ENCODE measurements at places on chromosomes 4 and X.

GRCh38 chrX:39779952-39780783, 317.6 kb downstream of the BCOR start:
- no peak for DNase-seq

- no peak for DNase-seq
These were observed 8.5 kb upstream of the PTTG2 start for GRCh38 chr4:37951461-37952352.

- no peak for DNase-seq
These were observed 13.8 kb upstream of the ADAMTS3 start for GRCh38 chr4:72582853-72583252.

DNA sequence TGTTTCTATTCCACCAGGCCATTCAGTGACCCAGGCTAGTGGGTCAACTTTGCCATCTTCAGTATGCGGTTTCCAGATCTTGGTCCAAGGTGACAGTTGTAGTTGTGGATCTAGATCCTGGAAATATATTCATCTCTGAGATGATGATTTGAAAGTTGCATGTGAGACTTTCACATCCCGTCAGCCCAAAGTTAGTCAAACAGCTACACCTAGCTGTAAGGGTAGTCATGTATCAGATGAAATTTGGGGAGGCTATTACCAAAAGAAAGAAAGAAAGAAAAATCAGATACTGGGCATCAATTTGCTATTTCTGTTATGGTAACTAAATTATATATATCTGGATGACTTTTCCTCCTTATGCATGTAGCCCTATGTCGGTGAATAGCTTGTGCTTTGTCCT, 259.4 kb upstream of the ARX start:
- no peak for DNase-seq

- DNase-seq, result no peak
These were observed 101.0 kb downstream of the ATP11C start for GRCh38 chrX:139831675-139832456.

- DNase-seq, result no peak
These were observed 38.6 kb downstream of the TRPC5OS start for GRCh38 chrX:111914398-111915090.

DNA sequence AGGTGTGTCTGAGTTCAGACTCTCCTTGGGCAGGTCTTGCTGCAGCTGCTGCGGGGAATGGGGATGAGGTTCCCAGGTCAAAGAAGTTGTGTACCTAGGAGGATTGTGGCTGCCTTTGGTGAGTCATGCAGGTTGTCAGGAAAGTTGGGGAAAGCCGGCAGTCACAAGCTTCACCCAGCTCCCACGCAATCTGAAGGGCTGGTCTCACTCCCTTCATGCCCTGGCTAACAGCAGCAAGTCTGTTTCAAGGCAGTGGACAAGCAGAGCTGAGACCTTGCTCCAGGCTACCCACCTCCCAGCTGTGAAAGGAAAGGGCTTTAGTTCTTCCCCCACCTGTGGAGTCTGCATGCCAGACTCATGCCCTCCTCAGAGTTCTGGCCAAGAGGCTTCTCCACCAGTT, 287.2 kb downstream of the DTHD1 start:
- no peak for DNase-seq

- no peak for DNase-seq
These were observed 4.3 kb downstream of the PNCK start for GRCh38 chrX:153669174-153669890.

DNA sequence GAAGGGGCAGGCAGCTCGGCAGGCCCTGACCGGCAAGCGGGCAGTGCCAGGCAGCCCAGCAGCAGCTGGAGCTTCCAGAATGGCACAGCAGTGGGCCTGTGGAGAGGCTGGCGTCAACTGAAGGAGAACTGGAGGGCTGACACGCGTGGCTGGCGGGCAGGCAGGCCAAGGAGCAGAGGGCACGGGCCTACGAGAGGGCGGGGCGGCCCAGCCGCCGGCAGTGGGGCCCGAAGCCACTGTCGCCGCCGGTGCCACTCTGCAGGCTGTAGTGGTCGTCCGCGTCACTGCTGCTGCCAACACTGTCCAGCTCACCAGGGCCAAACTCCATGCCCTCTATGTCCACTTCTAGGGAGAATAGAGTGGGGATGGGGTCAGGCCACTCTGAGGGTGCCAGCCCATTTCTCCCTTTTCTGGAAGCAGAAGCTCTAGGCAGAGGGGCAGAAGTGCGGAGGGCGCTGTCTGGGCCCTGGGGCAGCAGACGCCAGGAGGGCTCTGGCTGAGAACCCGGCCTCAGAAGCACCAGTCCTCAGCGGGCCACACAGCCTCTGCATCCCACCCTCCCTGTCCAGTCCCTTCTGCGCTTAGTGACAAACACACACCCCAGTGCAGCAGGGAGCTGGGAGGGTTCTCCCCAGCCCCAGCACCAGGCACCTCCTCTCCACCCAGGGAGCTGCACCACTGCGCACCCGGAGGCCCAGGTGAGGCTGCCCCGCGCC, 8.6 kb upstream of the HAUS3 start:
- no peak for DNase-seq

DNA sequence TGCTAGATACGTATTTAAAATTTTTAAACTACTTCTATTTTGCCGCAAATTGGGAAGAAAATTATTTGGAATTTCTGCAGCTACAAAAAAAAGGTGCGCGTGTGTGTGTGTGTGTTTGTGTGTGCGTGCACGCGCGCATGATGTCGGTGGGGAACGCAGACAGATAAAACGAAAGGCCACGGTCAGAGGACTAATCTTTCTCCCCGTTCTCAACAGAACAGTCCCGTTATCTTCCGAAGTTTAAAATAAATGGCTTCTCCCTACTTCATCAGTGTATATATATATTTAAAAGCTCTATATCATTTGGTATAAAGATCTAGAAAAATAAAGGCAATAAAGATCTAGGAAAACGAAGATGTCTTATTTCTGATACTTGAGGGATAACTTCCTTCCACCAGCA, 1.5 kb downstream of the MGARP start:
- DNase-seq, result no peak

GRCh38 chr4:5810770-5811430, 82.0 kb downstream of the CRMP1 start:
- no peak for DNase-seq

GRCh38 chrX:120301960-120302359, 9.3 kb downstream of the TMEM255A start:
- no peak for DNase-seq

DNA sequence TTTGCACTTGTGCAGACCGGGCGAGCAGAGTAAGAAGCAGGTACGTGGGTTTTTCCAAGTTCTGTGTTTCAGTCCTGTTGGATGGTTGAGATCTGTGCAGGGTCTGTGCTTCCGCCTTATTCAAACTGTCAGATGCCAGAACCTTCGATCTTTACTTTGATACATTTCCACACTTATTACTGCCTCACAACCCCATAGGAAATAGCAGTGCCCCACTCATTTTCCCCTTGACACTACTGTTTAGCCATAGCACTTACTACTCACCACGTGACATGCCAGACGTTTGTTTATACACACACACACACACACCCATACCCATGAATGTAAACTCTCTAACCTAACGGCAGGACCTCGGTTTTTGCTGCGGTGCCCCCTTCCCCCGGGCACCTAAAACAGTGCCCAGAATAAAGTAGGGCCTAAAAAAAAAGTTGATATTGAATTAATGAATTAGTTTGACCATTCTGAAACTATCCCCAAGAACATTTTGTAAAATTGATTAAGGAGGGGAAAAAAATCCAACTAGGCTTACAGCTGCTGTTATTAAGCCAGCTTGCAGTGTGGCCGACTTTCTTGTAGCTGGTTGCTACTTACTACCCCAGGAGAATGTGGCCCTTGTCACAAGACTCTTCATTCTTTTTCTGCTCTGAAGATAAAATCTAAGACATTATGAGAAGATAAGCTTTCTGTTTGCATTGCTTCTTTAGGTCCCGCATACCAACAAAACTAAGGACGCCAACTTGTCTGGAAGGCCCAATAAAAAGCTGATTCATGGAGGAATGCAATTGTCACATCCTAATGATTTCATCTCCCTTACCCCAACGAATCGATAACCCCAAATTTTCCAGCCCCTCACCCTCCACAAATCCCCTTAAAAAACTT, 704 bp upstream of the SEPSECS start:
- DNase-seq, result no peak

GRCh38 chr4:81116566-81116965, 86.1 kb downstream of the BMP3 start:
- no peak for DNase-seq

- no peak for DNase-seq
These were observed 77.5 kb downstream of the IL15 start for GRCh38 chr4:141713771-141714445.

- DNase-seq, result no peak
These were observed 11.2 kb upstream of the MID1 start for GRCh38 chrX:10631416-10632145.

DNA sequence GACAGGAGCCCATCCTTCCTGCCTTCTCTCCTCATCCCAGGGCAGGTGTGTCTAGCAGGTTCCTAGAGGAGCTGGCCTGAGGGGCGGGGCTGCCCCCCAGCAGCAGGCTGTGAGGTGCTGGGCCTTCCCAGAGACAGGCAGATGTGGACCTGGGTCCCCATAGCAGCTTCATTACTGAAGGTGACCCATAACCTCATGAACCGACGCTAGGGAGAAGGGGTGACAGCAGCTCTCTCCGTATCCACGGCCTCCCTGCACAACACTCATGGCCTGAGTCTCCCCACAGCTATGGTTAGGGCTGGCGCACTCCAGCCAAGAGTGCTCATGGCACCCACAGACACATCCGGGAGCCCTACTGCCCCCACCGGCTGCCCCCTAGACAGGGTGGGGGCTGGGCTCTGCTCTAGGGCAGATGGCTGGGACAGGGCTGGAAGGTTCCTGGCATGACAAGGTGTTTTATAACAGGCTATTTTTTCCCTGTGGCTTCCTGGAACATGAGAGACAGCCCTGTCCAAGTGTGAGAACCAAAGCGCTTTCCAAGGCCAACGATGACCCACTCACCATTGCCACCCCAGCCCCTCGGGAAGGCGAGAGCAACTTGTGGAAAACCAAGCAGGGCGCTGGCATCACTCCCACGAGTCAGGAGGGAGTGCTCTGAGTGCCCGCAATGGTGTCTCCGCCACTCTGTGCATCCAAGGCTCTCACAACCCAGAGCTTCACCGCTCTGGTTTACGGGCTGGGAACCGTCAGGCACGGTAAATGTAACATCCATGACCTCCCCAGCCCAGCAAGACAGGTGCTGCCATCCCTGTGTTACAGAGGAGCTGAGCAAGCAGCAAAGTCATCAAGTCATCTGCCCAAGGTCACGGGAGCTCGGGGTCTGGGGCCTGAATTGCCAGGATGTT, 59.8 kb downstream of the ACOX3 start:
- no peak for DNase-seq

- DNase-seq, result no peak
These were observed 1.3 kb downstream of the NKRF start for GRCh38 chrX:119604766-119605463.

DNA sequence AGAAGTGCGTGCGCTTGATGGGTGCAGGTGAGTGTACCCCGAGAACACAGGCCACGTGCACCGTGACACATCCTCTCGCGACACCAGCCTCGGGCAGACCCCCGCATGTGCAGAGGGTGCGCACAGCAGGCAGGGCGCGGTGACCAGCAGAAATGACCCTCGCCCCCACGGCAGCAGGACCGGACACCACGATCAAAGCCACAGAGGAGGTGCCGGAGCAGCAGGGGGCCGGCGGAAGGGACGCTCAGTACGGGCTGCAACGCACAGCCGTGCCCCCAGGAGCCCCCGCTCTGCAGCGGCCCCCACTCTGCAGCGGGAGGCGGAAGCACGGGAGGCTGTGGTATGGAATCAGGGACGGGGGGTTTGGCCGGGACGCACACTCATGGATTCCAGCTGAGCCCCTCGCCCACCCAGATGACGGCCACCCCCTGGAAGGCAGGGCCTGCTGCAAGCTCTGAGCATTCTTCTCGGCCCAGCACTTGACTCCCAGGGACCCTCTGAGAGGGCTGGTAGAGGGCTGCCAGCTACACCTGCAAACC, 17.1 kb downstream of the PPP2R3B start:
- DNase-seq, result no peak

DNA sequence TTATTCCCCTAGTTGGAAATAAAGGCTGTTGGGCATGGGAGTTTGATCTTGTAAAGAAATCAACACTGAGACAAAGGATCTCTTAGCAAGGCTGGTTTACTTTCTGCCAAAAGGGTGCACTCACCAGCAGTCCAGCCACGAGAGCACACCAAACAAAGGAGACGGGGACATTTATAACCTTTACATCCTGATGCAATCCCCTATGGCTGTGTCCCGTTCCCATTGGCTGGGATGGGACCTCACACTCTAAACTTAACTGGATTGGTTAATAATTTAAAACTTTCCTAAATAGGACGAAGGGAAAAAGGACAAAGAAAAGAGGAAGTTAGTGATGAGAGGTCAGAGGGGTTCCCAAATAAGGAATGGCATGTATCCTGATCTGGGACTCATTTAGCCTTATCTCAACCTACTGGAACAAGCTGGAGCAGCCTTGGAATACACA, 17.9 kb downstream of the METAP1 start:
- DNase-seq, result no peak

GRCh38 chr4:90486346-90486745, 359.2 kb downstream of the CCSER1 start:
- DNase-seq, result no peak

GRCh38 chr4:83782591-83782990, 246.7 kb downstream of the GPAT3 start:
- no peak for DNase-seq

DNA sequence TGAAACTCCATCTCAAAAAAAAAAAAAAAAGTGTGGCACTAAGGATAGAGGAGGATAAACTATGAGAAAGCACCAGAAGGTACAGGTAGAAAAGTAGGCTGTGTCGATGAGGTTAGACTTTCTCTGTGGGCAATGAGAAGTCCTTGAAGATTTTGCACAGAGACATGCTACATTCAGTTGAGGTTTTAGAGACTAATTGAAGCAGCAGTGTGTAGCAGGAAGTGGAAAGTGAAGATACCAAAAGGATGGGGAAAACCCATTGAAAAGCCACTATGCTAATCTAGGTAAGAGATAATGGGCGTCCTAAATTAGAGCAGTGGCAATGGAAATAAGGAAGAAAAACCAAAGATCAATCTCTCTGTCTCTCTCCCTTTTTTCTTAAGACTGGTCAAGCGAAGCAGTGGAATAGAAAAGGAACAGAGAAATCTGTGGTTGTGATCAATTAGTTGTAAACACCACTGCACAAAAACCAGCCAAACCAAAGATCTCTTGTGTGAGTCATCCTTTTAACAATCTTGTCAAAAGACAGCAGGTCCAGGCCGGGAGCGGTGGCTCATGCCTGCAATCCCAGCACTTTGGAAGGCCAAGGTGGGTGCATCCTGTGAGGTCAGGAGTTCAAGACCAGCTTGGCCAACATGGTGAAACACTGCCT, 3.5 kb downstream of the SPINK2 start:
- DNase-seq, result no peak

- DNase-seq, result no peak
These were observed 908 bp downstream of the PCDH10 start for GRCh38 chr4:133149932-133150471.

- DNase-seq, result no peak
These were observed 66.3 kb downstream of the ZFYVE28 start for GRCh38 chr4:2352171-2352570.

All from T1000 (cell line).